ENCODE measurements at places on chromosomes 16 and 17. TPM values are rescaled to one million over a fixed set of nuclear protein-coding genes. Genes with fewer than 3 reads are reported as not detected.

The RBFOX1 gene
- total RNA-seq, result not detected

The HSF4 gene
- total RNA-seq, result 49.1 TPM

The IFI35 gene
- 155 TPM for total RNA-seq

The TP53TG3F gene
- total RNA-seq, result not detected

The RND2 gene
- 0.33 TPM for total RNA-seq

The LGALS9B gene
- not detected for total RNA-seq

The NPIPB13 gene
- total RNA-seq, result 1.00 TPM

The KRTAP4-6 gene
- not detected for total RNA-seq

The LHX1 gene
- total RNA-seq, result not detected

The GPT2 gene
- total RNA-seq, result 8.4 TPM

The EEF2KMT gene
- total RNA-seq, result 13.4 TPM

The ABCA10 gene
- total RNA-seq, result 0.46 TPM

The MEIOC gene
- 0.77 TPM for total RNA-seq

The LRRC75A gene
- total RNA-seq, result 0.33 TPM

The BCAR1 gene
- 52.3 TPM for total RNA-seq

The ZPBP2 gene
- total RNA-seq, result not detected

The ADGRG3 gene
- 0.15 TPM for total RNA-seq

The SOST gene
- not detected for total RNA-seq

The TBC1D3H gene
- not detected for total RNA-seq

The TMEM100 gene
- total RNA-seq, result 0.36 TPM

The SYNGR3 gene
- total RNA-seq, result not detected

The NEUROD2 gene
- total RNA-seq, result not detected

The TGFB1I1 gene
- total RNA-seq, result 38.7 TPM

The TNFSF12 gene
- 19.3 TPM for total RNA-seq

The KRT31 gene
- not detected for total RNA-seq

The MT1M gene
- 0.67 TPM for total RNA-seq

The KCNH6 gene
- not detected for total RNA-seq

The SLFN11 gene
- total RNA-seq, result 14.5 TPM

The CDH8 gene
- not detected for total RNA-seq

The SEPTIN12 gene
- not detected for total RNA-seq

The CSNK1D gene
- total RNA-seq, result 64.9 TPM

The MYO15B gene
- total RNA-seq, result 5.1 TPM

The TBC1D3G gene
- total RNA-seq, result not detected

Data from melanocyte of skin (primary cell).